NCI-H446 (cell line): ENCODE measurements at places on chromosomes 7 and 10.
A peak's percentile ranks its signal among the peaks of the same experiment; 100 is the strongest.

GRCh38 chr10:132452651-132453469 is 55.9 kb downstream of the PWWP2B start:
- DNase-seq = no peak

- DNase-seq = no peak
Observed at GRCh38 chr10:98664329-98665042, 217.8 kb upstream of the HPS1 start.

DNA sequence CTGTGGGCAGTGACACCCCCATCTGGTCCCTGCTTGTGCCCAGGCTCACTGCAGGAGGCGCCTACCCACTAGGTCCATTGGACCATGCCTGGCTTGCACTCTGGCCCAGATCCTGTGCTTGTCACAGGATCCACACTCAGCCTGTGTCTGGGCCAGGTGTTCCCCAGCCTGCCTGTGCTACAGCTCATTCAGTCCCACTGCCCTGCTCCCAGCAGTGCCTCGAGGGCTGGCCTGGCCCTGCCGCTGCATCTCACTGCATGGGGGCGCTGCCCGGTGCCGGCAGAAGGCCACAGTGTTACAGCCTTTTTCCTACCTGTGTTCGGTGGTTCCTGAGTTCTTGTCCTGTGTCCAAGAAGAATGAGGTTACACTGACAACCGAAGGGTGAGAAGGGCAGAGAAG is 21.3 kb downstream of the SDHAF3 start:
- DNase-seq = no peak

- DNase-seq = no peak
Observed at GRCh38 chr10:126421756-126422256, 33.5 kb upstream of the ADAM12 start.

- no peak for DNase-seq
Observed at GRCh38 chr7:124152859-124153692, 120.2 kb upstream of the TMEM229A start.

- DNase-seq = no peak
Observed at GRCh38 chr10:70258216-70258615, 25.0 kb upstream of the PPA1 start.

DNA sequence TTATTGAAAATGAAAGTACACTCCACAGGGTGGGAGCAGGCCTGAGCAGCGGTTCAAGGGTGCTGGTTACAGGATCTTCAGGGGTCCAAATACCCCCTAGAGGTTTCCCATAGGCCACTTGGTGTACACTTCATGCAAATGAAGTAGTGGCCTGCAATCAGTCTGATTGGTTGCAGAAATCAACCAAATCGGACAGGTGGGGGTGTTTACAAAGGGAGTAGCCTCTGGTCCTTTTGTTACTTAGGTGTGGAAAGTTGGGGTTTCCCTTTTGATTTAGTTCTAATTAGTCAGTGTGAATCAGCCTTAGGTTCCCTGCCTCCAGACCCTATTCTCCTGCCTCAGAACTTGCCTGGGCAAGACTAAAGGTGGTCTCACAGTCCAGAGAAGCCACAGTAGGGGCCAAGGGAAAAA is 49.6 kb downstream of the SYPL1 start:
- DNase-seq = no peak

DNA sequence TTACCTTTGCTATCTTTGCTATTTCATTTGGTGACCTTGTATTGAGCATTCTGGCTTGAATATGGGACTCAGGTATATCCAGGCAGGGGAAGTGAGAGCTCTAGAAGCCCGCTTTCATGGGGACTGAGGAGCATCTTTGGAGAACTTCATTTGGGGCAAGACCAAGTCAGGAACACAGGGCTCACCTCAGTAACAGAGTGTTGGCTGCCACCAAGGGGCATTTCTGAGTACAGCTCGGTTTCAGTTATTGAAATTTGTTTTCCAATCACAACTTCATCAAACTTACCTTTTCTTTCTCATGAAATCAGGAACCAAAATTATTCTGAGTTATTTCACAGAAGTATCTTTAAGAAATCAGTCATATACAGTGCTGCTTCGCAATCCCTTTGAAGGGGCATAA is 337.2 kb downstream of the C7orf25 start:
- no peak for DNase-seq

- no peak for DNase-seq
Observed at GRCh38 chr10:113111260-113111659, 161.2 kb downstream of the TCF7L2 start.

- no peak for DNase-seq
Observed at GRCh38 chr7:69833964-69834363, 235.7 kb downstream of the AUTS2 start.

GRCh38 chr7:100538348-100538653 is 702 bp upstream of the AGFG2 start:
- no peak for DNase-seq

- no peak for DNase-seq
Observed at GRCh38 chr7:90715067-90715466, 118.9 kb downstream of the CDK14 start.

DNA sequence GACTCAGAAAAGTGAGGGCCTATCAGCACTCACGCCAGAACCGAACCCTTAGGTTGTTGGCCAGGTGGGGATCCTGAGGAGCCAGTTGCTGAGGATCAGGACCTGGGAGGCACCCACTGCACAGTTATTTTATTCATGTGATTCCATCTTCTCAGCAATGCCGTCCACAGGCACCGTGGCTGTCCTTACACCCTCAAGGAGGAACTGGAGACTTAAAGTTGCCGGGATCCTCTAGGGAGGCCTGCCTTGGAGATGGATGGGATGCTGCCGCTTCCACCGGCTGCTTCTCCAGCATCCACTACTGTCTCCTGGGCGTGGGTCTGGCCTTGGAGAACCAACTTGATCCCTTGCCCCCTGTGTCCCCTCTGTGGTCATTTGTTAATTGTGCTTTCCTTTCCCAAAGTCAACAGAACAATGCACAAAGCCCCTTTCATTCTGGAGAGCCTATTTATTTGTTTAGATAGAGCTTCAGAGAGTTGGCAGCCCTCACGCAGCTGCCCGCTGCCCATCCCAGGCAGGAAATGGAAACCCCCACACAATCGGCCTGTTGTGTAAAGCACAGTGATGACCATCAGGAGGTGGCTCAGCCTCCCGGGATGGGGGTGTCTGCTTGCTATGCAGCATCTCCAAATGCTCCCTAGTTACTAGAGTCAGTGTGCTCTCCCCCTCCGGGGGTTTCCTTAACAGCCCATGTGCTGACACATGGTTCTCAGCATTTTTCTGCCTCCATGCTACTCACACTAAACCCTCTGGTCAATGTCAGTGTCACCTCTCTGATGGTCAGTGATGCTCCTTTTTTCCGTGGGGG is 52.9 kb upstream of the IGFBP3 start:
- DNase-seq = no peak

DNA sequence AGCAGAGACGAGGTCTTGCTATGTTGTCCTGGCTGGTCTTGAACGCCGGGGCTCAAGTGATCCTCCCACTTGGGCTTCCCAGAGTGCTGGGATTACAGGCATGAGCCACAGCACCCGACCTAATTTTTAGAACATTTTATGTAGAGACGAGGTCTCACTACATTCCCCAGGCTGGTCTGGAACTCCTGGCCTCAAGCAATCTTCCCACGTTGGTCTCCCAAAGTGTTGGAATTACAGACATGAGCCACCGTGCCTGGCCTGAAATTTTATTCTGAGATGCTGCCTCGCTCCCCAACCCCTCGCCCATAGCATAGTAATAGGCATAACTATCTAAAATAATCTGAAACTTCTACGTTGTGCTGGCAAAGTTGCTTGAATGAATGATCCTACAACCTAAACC is 21.9 kb downstream of the SFXN4 start:
- DNase-seq = no peak

DNA sequence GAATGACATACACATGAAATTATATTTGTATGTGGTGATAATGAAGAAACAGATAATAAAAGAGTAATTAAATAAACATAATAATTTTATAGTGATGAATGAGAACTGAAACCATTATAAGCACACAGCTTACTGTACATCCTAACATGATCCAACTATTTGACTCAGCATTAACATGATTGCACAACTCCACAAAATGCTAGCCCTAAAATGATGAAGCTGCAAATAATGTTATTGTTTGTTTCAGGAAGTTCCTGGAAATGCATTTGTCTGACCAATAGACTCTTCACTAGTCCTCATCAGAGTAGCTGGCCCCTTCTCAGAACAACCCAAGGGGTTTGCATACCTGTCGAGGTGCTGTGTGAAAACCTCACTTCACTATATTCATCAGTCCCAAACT is 115.5 kb downstream of the RTKN2 start:
- no peak for DNase-seq

GRCh38 chr7:194252-195009 is 2.1 kb downstream of the FAM20C start:
- DNase-seq = no peak

GRCh38 chr7:139328375-139328774 is 12.8 kb upstream of the FMC1 start:
- peak; percentile 7 for DNase-seq

DNA sequence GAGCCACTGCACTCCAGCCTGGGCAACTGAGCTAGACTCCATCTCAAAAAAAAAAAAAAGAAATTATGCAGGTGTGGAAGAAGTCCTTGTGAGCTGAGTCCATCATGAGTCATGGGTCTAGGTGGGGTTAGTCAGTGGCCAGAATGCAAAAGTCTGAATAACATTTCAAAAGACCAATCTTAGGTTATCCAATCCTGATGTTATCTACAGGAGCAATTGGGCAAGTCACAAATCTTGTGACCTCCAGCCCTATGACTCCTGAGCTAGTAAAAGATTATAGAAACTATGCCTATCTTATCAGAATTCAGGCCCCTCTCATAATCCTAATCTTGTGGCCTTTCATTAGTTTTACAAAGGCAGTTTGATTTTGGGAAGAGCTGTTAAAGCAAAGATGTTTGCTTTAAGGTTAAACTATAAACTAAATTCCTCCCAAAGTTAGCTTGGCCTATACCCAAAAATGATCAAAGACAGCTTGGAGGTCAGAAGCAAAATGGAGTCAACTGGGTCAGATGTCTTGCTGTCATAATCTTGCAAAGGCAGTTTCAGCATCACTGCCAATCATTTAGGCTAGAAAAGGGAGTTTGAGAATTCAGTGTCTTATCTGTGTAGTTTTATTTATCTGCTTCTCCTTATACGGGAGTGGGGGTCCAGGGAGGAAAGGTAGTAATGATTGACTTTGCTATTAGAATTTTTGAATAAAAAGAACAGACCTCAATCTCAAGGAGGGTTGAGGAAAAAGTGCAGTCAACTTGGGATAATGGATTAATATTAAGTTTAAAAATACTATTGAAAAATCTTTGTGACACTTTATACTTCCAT is 71.2 kb upstream of the TRIM24 start:
- DNase-seq = no peak

DNA sequence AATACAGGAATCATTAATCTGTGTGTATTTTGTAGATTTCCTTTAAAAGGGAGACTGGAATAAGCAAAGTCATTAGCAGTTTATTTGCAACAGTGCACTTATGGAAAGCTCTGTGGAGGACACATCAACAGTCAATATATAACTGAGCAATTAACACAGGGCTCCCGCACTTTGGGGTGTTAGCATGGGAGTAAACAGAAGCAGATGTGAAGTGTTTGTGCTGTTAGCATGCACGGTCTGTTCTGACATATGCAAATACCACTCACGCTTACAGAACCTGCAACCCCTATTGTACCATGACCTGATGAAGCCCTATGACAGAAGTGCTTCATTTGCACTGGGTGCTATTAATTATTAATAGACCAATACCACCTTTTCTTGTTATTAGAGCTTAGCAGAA is 118.9 kb downstream of the PPP1R3A start:
- no peak for DNase-seq

GRCh38 chr7:149256568-149256967 is 5.4 kb upstream of the ZNF783 start:
- no peak for DNase-seq

GRCh38 chr7:50307368-50308032 is 3.0 kb downstream of the IKZF1 start:
- no peak for DNase-seq

GRCh38 chr10:91541481-91541880 is 91.4 kb downstream of the PPP1R3C start:
- DNase-seq = peak; percentile 6

GRCh38 chr10:114653926-114654325 is 4.1 kb downstream of the ABLIM1 start:
- DNase-seq = peak; percentile 5

DNA sequence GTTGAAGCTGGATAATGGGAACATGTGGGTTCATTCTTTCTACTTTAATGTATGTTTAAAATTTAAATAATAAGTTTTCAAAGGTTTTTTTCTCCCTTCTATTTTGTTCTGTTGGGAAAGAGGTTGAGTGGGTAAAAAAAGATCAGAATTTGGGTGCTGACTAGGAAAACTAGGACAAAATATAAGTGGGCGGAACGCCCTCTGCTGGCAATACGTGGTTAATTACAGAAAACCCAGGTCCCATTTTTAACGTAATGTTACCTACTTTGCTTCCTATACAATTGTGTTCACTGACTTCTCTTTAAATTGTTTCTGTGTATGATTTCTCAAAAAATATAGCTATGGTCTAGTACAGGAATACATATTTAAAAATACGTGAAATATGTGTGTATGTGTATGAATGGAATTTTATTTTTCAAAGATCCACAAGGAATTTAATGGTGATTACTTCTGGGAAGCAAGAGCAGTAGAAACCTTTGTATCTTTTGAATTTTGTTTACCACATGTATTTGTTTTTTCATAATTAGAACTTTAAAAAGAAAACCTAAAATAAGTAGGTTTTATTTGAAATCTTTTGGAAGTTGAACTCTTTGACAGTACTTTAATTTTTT is 8.7 kb downstream of the ECD start:
- peak; percentile 31 for DNase-seq

- DNase-seq = no peak
Observed at GRCh38 chr7:150357771-150358427, 10.7 kb upstream of the REPIN1 start.

- no peak for DNase-seq
Observed at GRCh38 chr7:85094046-85094725, 92.7 kb downstream of the SEMA3D start.

- no peak for DNase-seq
Observed at GRCh38 chr7:71982851-71983250, 429.3 kb downstream of the CALN1 start.

GRCh38 chr10:97463363-97464132 is 17.6 kb downstream of the ZDHHC16 start:
- DNase-seq = peak; percentile 26
